ENCODE measurements at places on chromosomes 2 and 18.

DNA sequence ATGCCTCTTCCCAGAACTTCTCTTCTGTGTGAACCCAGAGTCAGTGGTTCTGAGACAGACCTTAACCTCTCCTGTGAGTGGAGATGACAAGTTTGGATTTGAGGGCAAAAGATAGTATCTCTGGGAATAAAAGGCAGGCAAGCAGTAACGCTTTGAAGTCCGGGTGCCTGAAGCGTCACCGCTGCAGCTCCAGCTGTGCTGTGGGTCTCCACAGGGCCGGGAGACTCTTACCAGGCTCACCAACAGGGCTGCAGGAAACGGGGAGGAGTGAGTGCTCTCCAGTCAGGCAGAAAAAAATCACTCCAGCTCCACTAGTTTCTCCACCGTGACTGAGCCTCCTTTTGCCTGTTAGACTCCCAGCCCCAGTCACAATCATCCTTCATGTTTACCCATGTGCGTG, 79.7 kb upstream of the MAP4K4 start:
- DNase-seq = no peak

DNA sequence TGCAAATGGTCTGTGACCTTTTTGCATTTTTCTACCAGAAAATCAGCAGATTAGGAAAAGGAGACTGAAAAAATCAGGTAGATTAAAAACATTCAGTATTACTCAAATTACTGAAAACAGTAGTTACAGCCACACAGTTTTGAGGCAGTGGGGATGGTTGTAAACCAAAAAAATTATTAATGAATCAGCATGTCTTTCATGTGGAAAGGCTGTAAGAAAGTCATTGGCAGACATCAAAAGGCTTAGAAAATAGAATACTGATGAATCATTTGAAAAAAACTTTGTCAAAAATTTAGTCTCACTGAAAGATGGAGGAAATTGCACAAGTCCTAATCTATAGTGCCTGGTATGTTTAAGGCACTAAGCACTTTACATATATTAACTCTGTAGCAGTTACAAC, 133.9 kb upstream of the GCFC2 start:
- DNase-seq = no peak

GRCh38 chr18:39841482-39842365, 2113.3 kb upstream of the PIK3C3 start:
- DNase-seq = peak; percentile 82

DNA sequence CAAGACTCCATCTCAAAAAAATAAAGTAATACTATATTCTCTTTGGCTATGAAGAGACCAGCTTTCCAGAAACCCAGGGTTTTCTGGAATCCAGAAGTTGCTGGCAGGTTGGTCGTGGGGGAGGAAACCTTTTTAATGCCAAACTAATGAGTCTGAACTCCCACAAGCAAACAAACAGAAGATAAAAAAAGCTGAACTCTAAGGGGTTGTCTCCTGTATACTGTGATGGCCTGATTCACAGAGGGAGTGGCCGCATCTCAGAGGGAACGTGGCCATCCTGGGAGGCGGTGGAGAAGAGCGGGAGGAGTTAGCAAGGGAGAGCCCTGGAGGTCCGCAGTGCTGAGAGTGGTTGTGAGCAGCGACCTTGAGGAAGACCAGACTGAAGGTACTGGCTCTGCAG, 36.1 kb downstream of the LIMS1 start:
- no peak for DNase-seq

GRCh38 chr2:107592280-107592624, 234.4 kb upstream of the RGPD4 start:
- no peak for DNase-seq

- DNase-seq = no peak
Observed at GRCh38 chr2:107785756-107786155, 40.9 kb upstream of the RGPD4 start.

All from NCI-H82 (cell line).